Vagina (tissue), 2 donors: ENCODE measurements at places on chromosomes 6 and 20.

DNA sequence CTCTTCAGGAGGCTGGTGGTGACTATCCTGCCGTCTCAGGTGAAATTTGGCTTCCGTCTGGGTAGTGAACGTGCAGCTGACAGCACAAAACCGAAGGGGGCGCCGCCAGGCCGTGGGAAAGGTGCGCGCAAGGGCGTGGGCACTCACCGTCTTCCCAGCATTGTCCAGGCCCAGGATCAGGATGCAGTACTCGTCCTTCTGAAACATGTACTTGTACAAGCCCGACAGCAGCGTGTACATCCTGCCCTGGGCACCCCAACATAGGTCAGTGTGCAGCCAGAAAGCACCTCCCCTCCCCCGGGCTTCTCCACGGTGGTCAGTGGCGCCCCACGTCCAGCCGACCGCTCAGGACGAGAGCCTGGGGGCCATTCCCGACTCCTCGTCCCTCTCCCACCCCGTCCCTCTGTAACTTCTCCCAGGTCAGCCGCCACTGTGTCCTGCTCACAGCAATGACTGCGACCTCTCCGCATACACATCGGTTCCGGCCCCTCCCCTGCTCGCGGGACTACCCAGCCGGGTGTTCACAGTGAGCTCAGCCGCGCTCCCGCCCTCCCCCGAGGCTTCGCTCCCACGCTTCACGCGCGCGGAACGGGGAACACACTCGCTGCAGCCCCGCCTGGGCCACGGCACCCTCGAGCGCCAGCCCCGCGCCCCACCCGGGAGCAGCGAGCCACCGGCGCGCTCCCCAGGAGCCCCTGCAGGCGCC is 771 bp downstream of the ARFRP1 start:
- no peak for DNase-seq

DNA sequence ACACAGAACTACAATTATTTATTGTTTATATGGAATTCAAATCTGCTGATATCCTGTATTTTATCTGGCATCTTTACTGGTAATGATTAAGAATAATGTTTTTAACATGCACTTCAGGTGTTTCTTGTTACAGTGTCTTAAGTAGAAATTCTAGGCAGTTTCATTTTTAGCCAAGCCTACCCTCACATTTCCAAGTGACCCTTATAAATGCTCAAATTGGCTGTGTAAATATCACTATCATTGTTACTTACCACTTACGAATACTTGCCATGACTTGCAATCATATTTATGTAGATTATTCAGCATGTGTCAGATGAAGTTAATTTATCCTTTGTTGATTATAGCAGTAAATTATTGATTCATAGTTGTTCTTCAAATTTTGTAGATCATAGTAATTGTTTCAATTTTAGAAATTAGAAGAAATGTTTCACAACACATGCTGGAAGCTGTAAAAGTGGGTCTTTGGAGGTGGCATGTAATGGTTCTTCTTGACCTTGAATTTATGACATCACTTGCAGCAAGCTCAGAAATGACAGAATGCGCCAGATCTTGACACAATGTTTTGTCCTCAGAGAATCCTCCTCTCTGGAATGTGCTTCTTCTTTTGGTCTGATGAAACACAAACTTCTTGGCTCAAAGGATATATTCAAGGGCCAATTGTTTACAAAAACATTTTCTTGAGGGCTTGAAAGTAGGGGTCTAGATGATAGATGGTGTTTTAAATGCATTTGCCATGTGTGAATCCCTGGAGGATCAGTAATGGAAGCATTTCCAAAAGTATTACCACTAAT is 471.8 kb downstream of the COL12A1 start:
- DNase-seq, result no peak

GRCh38 chr6:39617520-39617919 is 107.7 kb downstream of the KIF6 start:
- no peak for DNase-seq

GRCh38 chr6:47268572-47269187 is 41.0 kb downstream of the TNFRSF21 start:
- no peak for DNase-seq

- no peak for DNase-seq
Observed at GRCh38 chr20:50528804-50529351, 18.7 kb downstream of the PTPN1 start.

GRCh38 chr20:50815162-50815989 is 20.5 kb downstream of the BCAS4 start:
- DNase-seq, result no peak
